ENCODE measurements at places on chromosomes 7 and 10. TPM values are rescaled to one million over a fixed set of nuclear protein-coding genes. Genes with fewer than 3 reads are reported as not detected.

- DNase-seq, result no peak
Measured at GRCh38 chr7:68148440-68148839, 1151.8 kb downstream of the TYW1 start.

DNA sequence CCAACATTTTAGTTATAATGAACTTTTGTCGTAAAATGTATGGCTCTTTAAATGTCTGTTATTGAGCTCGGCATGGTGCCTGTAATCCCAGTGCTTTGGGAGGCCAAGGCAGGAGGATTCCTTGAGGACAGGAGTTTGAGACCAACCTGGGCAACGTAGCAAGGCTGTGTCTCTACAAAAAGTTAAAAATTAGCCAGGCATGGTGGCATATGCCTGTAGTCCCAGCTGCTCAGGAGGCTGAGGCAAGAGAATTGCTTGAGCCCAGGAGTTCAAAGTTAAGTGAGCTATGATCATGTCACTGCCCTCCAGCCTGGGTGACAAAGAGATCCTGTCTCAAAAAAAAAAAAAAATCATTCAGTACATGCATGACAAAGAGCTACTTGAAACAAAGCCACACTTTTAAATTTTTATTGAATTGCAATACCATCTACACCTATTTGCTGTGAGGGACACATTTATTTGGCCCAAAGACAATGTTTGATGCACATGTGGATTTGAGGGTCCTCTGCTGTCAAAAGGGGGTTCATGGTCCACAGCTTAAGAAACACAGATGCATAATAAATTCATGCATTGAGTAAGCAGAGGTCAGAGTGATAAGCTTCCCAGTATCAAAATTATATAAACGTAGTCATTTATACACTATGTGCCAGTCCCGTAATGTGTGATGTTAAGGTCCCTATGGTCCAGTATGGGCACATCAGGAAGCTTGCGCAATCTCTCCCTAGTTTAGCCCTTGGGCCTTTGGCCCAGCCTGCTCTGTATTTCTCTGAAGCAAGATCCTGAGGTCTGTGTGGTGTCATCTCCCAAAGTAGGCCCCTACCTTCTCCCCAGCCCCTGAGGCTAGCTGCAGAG is 4.4 kb upstream of the MALSU1 start:
- DNase-seq, result no peak

DNA sequence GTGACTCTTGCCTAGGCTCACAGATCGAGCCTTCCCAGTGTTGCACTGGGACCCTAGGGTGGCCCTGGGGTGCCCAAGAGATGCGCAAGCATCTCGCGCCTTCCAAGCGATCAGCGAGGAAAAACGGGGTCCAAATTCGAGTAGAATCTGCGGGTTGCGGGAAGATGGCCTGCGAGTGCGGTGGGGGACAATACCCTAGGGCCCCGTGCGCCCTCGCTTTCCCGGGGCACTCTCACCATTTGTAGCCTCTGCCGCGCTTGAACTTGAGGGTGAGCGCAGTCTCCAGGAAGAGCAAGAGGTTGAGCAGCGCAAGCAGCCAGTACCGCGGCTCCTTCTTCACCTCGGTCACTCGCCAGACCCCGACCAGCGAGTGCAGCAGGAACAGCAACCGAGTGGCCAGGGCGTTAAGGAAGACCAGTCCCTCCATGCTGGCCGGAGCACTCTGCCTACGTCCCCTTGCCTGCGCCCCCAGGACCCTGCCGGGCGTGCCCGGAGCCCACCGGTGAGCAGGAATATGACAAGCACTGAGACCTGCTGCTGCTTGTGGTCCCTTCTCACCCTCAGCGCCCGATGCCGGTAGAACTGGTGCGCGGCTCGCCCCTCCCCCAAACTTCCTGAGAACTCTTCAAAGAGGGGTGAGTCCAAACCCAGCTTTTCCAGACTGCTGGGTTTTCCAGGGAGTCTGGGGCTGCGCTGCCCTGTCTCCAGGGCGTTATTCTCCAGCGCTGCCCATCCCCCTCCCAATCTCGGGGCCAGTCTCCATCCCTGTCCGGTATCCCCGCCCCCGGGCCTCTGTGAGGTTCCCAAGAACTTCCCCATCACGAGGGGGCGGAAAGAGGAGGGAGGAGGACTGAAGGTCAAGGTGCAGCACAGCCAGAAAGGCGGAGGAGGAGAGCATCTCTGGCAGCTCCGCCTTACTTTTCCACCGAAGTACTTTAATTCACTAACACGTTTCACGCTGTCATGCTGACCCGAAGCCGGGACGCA is at the start of gene TMEM26:
Gene TMEM26 (minus strand): TSS at position 727 of the 987 bp plus-strand sequence. CDS start 300 bp downstream, at position 427.
- DNase-seq, result no peak

DNA sequence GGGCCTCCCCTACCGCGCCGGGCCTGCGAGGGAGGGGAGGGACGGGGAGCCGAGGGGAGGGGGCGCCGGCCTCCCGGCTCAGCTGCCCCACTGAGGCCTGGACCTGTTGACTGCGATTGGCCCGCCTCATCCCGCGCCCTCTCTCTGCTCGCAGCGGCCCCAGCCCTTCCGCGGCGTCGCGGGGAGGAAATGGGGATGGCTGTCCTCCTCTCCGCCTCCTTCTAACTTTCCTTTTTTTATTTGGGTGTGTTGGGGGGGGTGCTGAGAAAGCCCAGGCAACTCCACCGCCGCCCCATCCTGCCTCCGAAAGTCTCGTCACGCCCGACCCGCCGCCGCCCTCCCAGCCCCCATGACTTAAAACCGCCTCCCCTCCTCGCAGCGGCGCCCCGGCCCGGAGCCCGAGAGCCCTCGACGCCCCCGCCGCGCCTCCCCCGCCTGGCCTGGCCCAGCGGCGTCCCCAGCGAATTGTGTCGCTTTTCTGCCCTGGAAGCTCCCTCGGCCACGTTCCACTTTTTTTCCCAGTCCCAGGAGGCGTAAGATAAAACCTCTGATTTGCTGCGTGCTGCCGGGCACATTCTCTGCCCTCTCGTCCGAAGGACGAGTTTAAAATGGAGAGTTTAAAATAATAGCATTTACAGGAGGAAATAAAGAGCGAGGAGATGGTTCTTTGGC is 842 bp upstream of the SKIDA1 start:
- DNase-seq, result peak; percentile 27

DNA sequence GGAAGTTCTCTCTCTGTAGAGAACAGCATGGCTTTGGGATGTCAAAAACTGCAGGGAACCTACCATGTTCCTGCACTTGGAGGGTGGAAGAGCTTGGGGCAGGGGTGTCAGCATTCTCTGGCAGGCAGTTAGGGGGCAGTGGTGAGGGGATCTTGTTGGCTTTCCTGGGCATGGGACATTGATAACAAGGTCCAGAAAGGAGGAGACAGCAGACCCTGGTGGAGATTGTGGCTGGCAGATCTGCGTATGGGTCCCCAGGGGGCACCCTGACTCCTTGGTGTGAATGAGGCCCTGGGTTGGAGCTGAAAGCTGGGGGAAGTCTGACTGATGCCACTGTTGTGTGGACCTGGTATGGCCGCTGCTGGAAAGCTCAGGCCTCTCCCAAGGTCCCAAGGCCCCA is 22.9 kb upstream of the CAMK2B start:
- DNase-seq, result no peak

Gene EGFR
- not detected for polyA plus RNA-seq
